Activated CD8-positive, alpha-beta memory T cell treated with anti-CD3 and anti-CD28 coated beads for 24 hours (primary cell): ENCODE measurements at places on chromosomes 11 and 22.

GRCh38 chr11:124935548-124936514, at the start of gene HEPACAM:
Gene HEPACAM, minus strand, starts transcription at chr11:124936047. Its CDS starts 41 bp downstream, at chr11:124936006.
- DNase-seq, result no peak

DNA sequence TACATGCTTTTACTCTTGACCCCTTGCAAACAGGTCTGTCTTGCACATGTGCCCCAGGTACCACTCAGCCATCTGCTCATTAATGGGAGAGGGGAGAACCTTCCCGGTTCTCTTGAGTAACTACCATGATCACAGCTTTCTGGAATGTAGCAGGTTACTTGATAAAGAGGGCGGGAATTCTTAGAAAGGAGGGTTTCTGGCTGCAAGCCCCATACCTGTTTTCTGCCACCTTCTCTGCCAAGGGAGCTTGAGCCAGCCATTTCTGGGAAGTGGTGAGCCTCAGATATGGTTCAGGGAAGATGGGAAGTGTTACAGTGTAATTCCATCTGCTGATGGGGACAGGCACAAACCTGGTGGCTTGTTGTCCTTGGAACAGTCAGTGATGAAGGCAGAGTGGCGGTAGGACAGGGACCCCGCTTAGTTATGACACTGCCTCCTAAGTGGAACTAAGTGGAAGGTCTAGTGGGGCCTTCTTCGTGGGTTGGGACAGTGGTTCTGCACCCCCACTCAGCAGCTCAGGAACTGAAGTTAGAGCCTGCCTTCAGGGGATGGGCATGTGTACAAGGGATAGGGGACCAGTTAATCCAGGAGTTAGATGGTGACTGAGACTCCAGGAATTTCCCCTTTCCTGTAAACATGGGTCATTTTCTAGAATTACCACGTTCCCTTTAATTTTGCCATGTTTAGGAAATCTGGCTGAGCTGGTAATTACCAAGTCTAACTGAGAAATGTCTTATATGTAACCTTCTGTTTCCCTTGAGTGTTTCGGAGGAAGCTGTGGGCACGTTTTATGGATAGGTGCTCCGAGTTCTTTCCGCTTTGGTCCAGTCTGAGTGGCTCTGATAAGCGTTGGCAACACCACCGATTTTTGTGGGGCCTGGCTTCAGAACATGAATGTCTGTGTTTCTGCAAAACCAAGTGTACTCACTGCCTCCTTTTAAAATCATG, 35.3 kb downstream of the BCR start:
- DNase-seq, result no peak

DNA sequence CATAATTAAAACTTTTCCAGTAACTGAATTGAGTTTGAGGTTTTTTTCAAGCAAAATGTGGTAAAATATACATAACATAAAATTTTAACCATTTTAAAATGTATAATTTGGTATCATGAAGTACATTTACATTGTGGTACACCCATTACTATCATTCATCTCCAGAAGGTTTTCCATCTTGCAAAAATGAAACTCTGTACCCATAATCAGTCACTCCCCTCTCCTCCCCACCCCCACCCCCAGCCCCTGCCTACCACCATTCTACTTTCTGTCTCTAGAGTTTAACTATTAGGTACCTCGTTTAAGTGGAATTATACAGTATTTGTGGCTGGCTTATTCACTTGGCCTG, 63.7 kb downstream of the MICAL2 start:
- no peak for DNase-seq

DNA sequence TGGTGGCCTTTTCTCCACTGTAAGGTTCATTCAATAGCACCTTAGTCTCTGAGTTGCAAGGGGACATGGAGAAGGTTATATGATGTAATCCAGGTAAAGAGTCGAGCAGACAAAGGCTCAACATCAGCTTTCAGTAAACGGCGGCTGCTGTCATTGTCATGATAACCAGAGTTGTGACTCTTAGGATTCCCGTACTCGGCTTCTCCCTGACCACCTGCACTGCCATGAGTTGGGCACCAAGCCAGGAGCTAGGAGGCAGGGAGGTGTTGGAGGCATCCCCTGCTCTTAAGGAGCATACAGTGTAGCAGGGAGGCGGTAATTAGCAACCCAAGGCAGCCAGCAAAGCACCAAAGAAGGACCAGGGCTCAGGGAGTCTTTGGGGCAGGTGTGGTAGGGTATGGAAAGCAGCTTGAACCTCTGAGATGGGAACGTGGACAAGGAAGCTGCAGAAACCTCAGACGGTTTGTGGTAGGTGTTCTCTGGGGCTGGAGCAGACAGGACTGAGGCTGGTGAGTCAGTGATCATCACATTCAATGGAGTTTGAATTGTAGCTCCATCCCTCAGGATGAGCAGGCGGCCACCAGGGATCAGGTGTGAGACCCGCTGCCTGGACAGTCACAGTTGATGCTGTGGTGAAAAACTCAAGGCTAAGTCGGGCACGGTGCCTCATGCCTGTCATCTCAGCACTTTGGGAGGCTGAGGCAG, 31.7 kb downstream of the LIF start:
- DNase-seq, result no peak

DNA sequence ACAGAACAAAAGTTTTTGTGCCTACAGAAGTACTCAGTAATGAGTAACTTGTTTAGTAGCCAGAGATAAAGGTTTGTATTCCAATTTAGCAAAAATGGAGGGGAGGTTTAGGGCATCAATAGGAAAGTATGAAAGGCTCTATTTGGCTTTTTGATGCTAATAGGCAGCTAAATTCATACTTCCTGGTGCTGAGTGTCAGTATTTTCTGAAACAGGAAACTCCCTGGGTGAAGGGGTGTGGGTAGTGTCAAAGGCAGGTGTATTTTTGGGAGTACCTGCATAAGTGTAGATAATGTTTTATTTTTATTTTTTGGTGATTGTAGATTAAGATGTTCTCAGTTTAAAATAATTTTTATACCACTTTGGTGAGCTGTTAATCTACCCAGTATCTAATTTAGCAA, 29.3 kb upstream of the MMP7 start:
- DNase-seq, result no peak

DNA sequence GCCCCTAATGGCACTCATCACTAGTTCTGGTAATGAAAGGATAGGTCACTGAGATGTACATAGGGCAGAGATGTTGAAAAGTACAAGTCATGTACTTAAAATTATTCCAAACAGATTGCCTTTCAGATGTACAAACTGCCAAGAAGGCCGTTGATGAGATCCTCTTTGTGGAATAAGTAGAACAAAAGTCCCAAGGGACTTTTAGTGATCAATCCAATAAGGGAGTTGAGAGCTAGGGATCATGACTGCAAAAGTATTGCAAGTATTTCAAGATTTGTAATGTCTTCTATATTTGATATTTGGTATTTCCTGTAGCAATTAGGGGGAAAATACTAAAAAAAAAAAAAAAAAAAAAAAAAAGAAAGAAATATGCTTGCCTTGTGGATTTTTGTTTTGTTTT, 82.2 kb downstream of the ATG16L2 start:
- DNase-seq, result no peak

GRCh38 chr11:12154871-12155668, 44.7 kb downstream of the MICAL2 start:
- DNase-seq, result no peak

GRCh38 chr22:24594569-24595120, 1.8 kb upstream of the LRRC75B start:
- DNase-seq, result no peak

DNA sequence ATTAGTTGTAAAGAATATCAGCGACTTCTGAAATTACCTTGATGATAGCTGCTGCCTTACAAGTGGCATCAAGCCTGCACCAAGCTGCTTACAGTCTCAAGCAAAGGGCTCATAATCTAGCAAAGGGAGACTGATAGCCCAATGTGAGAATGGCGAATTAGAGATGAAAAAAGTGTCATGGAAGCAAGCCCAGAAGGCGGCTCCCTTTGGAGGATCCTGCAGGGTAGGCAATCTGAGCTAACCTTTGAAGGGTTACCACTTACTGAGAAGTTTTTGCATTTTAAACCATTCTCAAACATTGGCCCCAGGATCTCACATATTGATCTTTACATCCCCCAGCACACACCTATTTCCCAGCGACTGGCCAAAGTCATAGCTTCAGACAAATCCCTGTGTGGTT, 18.5 kb downstream of the GAB2 start:
- no peak for DNase-seq

- no peak for DNase-seq
These were observed 32.3 kb downstream of the PDHX start for GRCh38 chr11:34948696-34949095.

GRCh38 chr11:34331736-34332135, 26.1 kb downstream of the ABTB2 start:
- no peak for DNase-seq

- no peak for DNase-seq
These were observed 18.4 kb upstream of the CTSD start for GRCh38 chr11:1782031-1782590.

DNA sequence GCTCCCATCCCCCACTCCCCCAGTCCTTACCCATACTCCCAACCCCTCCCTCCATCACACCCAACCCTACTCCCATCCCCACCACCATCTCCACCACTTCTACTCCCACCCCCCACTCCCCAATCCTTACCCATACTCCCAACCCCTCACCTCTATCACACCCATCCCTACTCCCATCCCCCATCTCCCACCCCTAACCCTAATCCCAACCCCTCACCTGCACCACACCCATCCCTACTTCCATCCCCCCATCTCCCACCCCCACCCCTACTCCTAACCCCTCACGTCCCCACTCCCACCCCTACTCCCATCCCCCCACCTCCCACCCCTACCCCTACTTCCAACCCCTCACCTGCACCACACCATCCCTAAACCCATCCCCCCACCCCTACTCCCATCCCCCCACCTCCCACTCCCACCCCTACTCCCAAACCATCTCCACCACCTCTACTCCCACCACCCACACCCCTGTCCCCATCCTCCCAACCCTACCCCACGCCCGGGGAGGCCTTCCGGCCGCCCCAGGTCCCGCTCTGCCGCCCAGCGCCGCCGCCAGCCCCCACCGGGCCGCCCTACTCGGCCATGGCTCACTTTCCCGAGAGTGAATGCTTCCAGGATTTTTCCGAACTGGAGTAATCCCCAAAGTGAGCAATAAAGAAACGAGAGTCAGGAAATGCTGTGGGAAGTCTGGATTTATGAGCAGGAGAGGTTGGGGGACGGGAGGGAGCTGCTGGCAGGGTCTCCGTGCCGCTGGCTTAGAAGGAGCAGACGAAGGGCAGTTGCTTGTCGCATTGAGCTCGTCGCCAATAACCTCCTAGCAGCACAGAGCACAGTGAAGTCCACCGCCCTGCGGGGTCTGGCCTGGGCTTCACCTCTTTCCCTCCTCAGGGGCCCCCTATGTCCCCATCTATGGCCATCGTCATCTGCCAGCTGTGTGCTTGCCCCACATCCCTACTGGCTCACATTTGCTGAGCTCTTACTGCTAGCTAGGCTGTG, 4.6 kb downstream of the PRG3 start:
- DNase-seq, result no peak

GRCh38 chr22:32579529-32580220, 105.1 kb downstream of the FBXO7 start:
- DNase-seq, result no peak

DNA sequence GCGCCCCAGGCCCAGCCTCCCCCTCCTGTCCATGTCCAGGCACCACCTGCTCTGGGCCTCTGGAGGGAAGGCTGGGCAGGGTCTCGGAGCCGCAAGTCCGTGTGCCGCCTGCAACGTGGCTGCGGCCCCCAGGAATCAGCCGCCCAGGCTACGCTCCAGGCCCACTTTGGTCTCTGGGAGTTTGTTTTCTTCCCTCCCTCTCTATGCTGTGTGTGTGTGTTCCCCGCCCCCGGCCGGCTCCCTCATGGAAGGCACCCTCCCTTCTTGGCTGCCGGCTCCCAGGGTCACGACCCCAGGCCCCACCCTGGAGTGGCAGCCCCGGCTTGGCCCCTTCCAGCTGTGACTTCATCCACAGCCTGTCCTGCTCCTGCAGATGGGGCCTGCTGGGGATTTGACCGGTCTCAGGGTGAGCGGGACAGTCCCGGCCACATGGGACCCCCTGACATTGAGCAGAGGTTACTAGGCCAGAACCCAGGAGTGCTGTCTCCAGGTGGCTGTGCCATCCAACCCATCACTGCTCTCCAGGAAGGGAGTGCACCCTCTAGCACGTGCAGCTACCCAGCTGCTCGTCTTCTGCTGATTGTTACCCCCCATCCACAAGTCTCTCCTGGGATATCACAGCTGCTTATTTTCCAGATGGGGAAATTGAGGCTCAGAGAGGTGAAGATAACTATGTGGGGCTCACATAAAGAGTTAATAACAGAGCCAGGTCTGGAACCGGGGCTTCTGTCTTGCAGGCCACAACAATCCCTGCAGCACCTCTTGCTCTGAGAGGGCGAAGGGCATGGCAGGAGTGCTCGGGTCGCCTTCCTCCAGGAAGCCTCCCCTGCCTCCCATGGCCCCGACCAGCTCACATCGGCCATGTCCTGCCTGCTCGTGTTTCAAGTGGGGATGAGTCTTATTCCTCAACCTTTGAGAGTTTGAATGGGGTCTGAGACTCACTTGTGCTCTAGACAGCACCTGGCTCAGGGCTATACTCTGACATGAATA, 2.8 kb upstream of the LIF start:
- DNase-seq, result no peak

DNA sequence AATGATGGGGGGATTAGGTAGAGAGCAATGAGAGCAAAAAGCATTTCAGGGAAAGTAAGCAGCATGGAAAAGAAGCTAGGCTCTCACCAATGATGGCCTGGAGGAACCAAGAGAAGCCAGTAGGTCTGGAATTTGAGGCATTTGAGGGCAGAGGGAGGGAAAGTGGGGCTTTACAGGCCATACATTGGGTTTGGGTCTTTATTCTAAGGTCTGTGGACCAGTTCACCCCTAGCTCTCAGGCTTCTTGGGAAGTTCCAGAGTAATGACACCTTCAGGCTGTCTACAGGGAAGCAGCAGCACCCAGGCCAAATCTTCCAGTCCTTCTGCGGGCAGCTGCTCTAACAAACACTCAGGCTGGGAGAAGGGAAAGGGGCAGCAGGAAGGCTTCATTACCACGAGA, 29.4 kb downstream of the ARFGAP2 start:
- no peak for DNase-seq

DNA sequence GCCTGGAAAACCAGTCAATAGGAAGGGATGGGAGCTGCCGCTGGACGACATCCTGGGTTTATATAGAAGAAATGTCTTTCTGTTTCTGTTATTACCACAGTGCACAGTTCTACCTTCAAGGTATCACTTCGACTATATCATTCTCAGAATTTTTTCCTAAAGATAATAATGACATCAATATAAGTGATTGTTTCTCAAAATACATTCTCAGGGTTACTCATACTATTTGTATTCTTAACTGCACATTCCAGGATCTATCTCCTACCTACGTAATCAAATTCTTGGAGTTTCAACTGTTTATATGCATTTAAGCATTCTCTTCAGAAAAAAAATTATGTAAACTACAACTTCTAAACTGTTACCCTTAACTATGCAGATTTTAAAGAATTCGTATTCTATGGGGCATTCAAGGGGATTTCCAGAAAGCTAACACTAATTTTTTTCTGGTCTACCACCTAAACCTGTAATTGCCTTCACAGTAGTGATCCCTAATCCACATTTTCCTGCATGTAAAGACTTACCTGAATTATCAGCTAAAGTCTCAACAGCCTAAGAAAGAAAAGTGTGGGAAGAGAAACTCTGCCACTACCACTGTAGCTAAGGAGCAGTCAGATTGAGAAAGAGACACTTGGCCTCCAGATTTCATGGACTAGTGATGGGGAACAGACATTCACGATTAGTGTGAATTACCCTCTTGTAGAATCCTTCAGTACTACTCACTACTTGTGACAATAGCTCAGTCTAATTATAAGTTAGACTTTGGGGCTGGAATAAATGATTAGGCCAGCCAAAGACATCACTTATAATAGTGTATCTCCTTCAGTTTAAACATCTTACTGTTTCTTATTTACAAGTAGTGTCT, at the start of gene OR51B5:
TSS of gene OR51B5 (minus strand) at position 51 of the 862 bp plus-strand sequence. CDS start at position 51, 0 bp downstream.
- no peak for DNase-seq
